ENCODE measurements at places on chromosomes 6 and 20. TPM values are rescaled to one million over a fixed set of nuclear protein-coding genes. Genes with fewer than 3 reads are reported as not detected.

DNA sequence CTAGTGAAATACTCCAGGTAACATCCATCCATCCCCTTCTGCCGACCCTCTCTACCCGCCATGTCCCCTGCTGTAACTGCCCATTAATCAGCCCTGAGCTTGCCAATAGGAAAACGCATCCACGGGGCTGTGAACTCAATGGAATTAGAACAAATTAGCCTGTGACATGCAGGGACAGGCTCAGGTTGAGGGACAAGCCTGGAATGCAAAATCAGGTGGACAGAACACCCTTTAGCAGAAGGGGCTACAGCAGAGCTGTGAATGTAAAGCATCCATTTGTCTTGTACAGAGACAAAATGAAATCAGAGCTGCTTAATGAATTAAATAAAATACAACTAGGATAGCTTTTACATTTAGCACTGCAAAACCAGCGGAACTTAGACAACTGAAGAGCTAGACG is 187.3 kb upstream of the SASH1 start:
- no peak for DNase-seq

DNA sequence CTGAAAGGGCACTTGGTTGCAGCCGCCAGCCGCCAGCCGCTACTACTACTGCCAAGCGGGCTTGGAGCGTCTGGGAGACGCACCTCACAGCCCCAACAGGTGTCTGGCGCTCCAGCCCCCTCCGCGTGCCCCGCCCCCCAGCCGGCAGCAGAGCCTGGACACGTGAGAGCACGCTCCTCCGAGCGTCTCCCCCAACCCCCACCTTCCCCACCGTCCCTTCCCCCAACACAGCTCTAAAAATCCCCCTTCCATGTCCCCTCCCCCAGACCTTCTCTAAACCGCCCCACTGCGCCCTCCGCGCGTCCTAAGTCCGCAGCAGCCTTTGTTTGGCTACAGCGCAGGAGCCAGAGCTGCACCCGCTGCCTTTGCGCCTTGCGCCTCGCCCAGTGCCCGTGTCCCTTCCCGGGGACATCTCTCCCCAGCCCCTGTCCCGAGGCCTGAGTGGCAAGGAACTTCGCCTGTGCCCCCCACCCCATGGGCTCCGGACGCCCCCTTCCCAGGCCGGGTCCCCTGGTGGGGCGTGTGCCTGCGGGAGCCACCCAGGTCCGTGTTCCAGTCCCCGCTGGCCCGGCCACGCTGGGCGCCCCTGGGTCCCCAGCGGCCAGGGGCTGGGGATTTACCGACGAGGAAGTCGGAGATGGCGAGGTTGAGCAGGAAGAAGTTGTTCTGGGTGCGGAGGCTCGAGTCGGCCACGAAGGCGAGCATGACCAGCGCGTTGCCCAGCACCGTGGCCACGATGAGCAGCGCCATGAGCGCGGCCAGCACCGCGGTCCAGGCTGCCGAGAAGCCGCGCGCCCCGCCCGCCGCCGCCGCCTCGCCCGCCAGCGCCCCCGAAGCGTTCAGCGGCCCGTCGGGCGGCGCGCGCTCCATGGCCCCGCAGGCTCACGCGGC is 732 bp downstream of the HRH3 start:
- DNase-seq: peak; percentile 24

DNA sequence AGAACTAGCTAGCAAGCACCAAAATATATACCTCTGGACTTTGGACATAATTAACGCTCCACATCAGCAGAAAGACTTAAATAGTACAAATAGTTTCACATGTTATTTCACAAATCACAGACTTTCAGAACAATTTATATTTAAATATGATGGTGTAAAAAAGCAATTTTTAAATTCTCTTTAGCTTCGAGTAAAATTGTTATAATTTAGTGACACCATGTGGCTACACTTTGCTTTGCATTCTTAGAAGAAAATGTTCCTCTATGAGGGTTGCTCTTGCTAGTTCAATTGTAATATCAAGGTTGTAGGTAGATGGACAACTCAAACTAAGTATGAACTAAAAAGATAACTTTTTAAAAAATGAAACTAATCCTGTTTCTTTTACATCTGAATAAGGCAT is 69.0 kb downstream of the BTBD9 start:
- DNase-seq: peak; percentile 57

DNA sequence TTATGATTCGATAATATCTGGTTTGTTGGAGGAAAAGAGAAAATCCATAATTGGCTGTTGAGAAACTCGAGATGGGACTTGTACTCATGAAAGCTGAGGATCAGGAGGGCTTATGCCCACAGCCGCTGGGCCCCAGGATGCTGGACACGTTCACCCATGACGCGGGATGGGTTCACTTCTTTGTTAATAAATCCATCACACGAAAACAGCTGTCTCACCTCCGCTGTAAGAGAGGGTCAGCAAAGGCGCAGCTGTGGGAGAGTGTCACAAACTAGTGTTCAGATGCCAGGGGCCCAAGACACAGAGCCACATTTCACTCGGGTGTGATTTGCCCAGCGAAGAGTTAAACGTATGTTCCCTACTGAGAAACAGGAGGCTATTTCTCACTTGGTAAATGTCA is 315.1 kb downstream of the THBS2 start:
- no peak for DNase-seq

DNA sequence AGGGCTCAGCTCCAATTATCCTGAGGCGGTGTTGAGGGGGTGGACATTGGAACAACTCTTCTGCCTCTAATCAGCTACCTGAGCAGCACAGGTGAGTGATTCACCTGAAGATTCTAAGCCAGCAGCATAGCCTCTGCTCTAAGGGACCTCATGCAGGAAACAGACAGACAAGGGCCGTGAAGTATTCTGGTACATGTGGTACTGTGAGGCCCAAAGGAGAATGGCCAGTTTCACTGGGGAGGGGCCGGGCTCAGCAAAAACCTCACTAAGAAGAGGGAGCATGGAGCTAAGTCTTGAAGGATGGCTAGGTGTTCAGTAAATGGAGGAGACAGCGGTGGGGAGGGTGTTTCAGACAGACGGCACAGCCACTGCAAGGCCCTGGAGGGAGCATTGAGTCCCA is 58.5 kb upstream of the CCDC167 start:
- no peak for DNase-seq

DNA sequence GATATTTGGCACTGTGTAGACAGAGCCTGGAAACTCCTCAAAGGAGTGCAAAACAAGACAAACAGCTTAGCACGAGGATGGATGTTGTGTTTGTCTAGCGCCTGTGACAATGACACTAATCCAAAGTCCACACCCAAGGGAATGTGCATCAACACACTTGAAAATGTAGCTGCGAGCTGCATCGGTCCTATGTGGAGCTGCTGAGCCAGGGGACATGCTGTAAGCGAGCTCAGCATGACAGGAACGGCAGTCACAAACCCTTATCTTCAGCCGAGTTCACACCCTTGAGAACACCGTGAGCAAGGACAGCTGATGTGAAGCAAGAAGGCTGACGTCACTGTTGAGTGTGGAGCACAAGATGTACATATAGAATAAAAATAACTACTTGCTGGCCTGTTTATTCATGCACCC is 684.3 kb downstream of the QKI start:
- DNase-seq: no peak

DNA sequence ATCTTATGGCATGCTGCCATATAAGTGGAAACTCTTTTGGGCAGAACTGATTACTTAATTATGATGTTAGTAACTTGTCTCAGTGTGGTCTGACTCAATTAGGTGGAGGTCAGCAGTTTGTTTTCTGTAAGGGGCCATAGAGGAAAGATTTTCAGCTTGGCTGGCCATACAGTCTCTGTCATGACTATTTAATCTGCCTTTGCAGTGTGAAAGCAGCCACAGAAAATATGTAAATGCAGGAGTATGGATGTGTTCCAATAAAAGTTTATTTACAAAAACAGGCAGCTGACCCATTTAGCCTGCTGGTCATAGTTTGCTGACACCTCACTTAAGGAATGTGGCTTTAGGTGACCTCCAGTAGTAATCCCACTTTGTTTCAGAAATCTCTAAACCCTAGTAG is 700.7 kb downstream of the EPM2A start:
- DNase-seq: no peak

- peak; percentile 19 for DNase-seq
These were observed 122.6 kb upstream of the IFNGR1 start for GRCh38 chr6:137341681-137342195.

- DNase-seq: peak; percentile 68
These were observed 183.1 kb downstream of the MOXD1 start for GRCh38 chr6:132218059-132218696.

Gene SS18L1
- 16.5 TPM for total RNA-seq

Gene FHL5
- total RNA-seq: not detected

Gene METTL24
- not detected for total RNA-seq

Gene NMBR
- total RNA-seq: not detected

Gene WFDC12
- not detected for total RNA-seq

Gene SMOC2
- not detected for total RNA-seq

Gene C20orf96
- total RNA-seq: 3.2 TPM

Gene PNRC1
- total RNA-seq: 63.8 TPM

Gene SCAF8
- 25.4 TPM for total RNA-seq

Gene MBOAT1
- 22.0 TPM for total RNA-seq

Data from dermis blood vessel endothelial cell (primary cell).